ENCODE measurements at places on chromosomes 7 and 10.
A peak's percentile ranks its signal among the peaks of the same experiment; 100 is the strongest.

- DNase-seq, result peak; percentile 16
These were observed 11.4 kb downstream of the NEBL start for GRCh38 chr10:20885678-20886077.

GRCh38 chr10:91043173-91043910, 122.5 kb upstream of the ANKRD1 start:
- DNase-seq, result peak; percentile 37

- no peak for DNase-seq
These were observed 90.0 kb downstream of the FOXP2 start for GRCh38 chr7:114504586-114504985.

- DNase-seq, result peak; percentile 53
These were observed 145.2 kb downstream of the FRMD4A start for GRCh38 chr10:14185316-14186045.

- DNase-seq, result peak; percentile 83
These were observed 37.6 kb upstream of the SVOPL start for GRCh38 chr7:138738551-138739335.

DNA sequence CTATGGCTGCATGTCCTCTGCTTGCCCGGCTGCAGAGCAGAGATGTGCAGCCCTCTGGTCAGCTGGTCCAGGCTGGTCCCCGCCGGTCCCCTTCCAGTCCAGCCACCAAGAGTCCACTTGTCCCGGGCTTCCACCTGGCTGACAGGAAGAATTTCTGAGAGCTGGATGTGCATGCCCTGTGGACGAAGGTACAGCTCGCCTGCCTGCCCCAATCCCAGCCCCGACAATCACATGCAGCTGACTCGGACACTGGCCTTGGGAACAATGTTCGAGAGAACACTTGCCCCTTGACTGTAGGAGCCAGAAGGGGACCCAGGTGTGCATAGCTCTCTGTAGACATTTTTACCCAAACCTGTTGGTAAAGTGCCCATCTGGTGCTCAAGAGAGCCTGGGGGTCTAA, 11.8 kb downstream of the AVPI1 start:
- DNase-seq, result no peak

DNA sequence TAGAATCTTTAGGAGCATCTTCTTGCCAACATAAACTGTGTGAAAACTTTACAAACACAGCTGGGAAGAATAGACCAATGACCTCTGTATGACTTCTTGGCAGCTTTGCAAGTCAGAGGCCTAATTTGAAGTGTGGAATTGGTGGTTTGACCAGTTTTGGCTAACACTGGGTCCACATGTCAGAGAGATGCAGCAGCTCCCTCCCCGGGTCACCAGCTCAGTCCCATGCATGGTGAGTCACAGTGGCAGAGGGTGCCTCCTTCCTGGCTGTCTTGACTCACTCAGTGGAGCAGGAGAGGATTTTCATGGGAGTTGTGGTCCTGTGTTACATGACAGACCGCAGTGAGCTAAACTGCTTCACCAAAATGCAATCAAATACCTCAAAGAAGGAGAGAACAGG, 8.2 kb upstream of the STARD3NL start:
- DNase-seq, result no peak

GRCh38 chr10:5643346-5644067, 22.9 kb downstream of the ASB13 start:
- no peak for DNase-seq

- DNase-seq, result no peak
These were observed 59.0 kb upstream of the SORCS3 start for GRCh38 chr10:104581884-104582601.

DNA sequence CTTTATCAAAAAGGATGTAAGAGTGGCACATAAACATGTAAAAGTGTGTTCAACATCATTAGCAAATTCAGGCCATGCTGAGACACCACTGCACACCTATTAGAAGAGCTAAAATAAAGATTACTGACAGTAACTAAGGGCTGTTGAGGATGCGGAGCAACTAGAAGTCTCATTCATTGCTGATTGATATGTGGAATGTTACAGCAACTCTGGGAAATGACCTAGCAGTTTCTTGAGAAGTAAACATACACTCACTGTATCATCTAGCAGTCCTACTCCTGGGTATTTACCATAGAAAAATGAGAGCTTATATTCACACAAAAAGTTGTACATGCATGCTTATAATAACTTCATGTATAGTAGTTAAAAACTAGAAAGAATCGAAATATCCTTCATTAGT, 77.3 kb downstream of the CCSER2 start:
- no peak for DNase-seq

DNA sequence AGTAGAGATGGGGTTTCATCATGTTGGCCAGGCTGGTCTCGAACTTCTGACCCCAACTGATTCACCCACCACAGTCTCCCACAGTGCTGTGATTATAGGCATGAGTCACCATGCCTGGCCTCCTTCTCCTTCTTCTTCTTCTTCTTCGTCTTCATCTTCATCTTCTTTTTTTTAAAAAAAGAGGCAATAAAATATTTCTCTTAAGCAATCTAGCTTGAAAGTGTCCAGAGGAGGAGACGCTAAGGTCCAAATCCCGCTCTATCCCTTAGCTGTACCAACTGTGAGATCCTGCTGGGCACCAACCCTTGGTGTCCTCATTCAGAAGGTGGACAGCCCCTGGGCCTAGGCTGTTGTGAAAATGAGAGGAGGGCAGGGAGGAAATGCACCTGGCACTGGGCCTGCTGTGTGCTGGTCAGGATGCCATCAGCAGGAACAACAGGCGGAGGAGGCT, 13.9 kb upstream of the PSAP start:
- DNase-seq, result no peak

DNA sequence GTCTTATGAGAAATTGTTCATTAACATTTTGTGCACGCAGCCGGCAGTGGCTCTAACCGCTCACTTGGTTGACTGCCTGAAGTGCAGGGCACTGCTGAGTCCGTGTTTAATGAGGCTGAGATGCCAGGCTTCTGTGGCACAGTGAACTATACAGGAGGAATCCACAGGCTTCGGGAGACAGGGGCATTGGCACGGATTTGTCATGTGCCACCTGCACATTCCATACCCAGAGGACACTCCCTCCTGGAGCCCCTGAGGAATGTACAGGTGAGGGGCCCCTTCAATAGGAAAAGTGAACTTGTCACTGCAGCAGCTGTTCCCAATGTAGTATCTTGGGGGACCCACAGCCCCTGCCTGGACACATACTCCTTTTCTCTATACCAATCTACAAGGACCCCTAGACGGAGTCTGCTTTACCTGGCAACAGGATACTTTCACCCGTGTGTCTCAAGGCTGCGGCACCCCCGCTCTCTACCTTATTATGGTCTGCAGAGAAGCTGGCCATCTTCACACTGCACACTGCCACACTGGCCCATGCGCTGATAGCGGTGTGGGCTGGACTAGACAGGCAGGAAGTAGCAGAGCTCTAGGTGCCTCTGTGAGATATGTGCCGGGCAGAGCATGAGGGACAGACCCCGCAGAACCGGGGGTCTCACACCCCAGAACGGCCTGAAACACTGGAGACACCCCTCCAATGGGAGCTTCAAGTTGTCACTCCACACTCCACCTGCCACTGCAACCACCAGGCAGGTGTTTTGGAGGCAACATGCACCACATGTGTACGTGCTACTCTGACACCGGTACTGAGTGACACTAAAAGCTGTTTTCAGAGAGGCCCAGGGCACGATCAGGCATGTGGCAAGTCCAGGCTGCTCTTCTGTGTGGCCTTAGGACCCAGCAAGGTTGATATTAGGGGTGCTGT, 71.4 kb upstream of the RHEB start:
- DNase-seq, result no peak

DNA sequence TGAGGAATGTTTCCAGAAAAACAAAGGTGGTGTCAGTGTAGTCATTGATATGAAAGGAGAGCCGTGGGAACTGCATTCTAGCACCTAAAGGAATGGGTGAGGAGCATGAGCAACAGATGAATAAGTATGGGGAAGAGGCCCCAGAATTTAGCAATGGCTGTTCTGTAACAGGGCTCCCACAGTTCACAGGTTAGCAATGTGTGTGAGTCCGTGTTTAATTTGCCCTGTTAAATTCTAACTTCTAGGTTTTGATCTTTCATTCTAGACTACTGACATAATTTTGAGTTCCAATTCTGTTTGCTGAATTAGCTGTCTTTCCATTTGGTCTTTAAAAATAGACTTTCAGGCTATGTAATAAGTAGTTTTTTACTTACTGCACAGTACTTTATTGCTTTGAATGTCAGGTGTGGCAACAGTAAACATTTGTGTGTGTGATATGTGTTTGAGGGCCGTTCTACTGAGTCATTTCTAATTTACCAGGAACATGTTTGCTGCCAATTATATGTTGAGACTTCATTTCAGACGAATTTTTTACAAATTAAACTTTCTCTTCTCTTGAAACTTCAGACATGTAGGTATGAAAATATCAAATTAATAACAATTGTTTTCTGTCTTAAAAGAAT, 8.8 kb downstream of the STK17A start:
- DNase-seq, result no peak

DNA sequence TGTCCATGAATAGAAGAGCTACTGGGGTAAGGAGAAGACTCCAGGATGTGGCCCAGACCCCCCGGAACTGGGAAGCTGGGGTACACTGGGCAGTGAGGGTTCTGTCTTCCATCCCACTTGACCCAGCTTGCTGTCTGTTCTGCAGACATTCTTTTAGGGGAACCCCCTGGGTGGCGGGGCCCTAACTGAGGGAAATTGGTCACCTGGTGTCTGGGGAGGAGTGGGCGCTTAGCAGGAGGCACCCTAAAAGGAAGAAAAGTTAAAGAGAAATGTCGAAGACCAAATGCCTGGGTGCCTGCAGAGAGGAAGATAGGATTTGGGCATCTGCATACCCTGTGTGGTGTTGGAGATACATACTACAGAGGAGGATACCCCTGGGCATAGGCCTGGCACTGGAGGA, 1.0 kb downstream of the AP1S1 start:
- no peak for DNase-seq

- no peak for DNase-seq
These were observed 80.0 kb downstream of the ARID5B start for GRCh38 chr10:61981460-61981859.

GRCh38 chr10:43138757-43139241, 554 bp downstream of the CSGALNACT2 start:
- DNase-seq, result peak; percentile 9

DNA sequence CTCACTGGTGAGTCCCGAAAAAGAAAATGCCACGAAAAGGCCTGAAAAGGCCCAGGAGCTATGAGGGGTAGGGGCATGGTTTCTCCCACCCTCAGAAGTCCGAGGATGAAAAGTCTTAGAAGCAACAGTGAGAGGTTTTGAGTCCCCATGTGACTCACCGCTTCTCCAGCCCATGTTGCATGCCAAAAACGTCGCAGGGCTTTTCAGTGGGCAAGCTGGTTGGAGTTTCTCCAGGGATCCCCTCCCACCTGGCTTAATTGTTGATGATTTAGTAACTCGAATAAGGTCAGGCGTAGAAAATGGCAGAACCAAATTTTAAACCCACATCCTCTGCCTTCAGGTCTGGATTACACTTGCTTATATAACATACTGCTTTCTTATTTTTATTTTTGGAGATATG, 96.3 kb upstream of the ARMC3 start:
- DNase-seq, result no peak

DNA sequence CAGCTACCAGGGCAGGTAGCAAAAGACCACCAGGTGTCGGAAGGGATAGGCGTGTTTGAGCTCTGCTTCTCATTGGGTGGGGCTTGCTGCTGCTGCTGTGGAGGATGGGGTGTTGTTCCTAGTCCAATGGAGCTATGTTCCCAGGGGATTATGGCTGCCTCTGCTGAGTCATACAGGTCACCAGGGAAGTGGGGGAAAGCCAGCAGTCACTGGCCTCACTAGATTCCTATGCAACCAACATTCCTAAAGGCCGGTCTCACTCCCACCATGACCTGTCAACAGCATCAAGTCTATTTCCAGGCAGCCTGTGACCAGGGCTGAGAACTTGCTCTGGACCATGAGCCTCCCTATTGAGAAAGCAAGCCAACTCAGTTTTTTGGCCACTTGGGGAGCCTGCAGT, 1160.8 kb downstream of the REEP3 start:
- DNase-seq, result no peak

DNA sequence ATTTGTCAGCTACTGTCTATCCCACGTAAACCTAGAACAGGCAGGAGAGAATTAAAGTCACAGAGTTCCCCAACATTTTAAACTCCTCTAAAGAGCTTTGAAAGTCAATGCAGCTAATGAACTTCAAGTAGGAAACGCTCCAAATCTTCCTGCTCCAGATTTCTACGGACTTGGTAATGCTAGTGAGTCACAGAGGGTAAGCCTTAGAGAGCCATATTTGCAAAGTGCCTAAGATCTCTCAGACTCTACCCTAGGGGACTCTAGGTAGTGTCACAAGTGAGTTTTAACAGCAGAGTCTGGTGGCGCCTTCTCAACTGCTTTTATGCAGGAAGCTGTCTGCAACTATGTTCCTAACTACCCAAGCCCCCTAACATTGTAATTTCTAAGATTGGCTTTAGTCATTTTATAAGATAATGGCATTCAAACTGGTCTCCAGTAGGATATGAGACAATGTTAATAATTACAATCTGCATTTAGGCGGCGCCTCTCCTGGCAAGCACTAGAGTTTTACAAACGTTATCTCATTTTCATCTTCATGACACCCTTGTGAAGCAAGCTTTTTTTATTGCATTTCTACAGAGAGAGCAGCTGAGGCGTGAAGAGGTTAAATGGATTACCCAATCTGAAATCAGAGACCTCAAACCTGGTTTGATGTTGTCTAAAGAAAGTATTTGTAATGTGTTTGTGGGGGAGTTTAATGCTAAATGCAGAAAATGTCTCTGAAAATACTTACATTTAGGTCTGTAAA, 22.0 kb upstream of the FZD1 start:
- DNase-seq, result peak; percentile 20

DNA sequence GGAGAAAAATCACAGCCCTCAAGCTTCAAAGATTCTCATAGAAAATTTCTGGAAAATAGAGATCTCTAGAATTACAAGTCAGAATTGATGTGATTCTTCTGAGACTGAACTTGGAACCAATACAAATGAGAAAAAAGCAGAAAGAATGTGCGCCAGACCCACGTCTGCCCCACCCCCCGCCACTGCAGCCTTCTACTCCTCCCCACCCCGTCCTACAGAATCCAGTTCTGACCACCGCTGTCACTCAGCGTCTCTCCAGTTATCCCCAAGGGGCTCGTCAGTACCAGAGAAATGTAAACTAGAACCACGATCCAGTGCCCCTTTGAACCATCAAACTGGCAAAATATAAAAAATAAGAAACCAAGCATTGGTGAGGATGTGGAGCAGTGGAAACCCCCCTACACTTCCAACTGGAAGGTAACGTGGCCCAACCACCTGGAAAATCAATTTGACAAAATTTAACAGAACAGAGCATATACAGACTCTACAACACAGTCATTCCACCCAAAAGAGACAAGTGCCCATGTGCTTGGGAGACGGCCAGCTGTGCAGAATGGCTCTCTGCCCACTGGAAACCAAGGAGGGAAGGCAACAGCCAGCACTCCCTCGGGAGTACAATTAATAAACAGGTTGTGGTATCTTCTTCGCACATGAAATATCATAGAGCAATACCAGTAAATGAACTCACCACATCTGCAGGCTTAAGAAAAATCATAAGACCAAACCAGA, 397.9 kb downstream of the TNS3 start:
- DNase-seq, result no peak

GRCh38 chr10:42827201-42827600, 44.6 kb downstream of the BMS1 start:
- no peak for DNase-seq

GRCh38 chr7:11427686-11428273, 404.2 kb downstream of the THSD7A start:
- DNase-seq, result peak; percentile 48

- DNase-seq, result peak; percentile 24
These were observed 1.2 kb upstream of the CCDC6 start for GRCh38 chr10:59907537-59907917.
